ENCODE measurements at places on chromosomes 12 and 14.

DNA sequence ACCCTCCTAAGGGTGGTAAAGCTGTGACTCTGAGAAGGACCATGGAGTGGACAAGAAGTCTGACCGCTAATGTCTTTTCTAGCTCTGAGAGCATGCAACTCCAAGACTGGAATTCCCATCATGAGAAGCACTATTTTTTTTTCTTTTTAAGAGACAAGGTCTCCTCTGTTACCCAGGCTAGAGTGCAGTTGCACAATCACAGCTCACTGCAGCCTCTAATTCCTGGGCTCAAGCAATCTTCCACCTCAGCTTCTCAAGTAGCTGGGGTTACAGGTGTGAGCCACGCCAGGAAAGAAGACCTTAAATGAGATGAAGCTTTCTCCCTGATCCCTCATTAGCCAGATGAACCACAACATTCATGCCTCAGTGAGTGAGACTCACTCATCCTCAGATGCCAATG lies 19.2 kb downstream of the VDR start:
- no peak for DNase-seq

- DNase-seq = no peak
Observed at GRCh38 chr14:89186856-89187376, 230.1 kb downstream of the FOXN3 start.

- no peak for DNase-seq
Observed at GRCh38 chr12:9027161-9028059, 38.1 kb downstream of the KLRG1 start.

GRCh38 chr14:20512177-20512905 lies 7.0 kb downstream of the RNASE10 start:
- no peak for DNase-seq

DNA sequence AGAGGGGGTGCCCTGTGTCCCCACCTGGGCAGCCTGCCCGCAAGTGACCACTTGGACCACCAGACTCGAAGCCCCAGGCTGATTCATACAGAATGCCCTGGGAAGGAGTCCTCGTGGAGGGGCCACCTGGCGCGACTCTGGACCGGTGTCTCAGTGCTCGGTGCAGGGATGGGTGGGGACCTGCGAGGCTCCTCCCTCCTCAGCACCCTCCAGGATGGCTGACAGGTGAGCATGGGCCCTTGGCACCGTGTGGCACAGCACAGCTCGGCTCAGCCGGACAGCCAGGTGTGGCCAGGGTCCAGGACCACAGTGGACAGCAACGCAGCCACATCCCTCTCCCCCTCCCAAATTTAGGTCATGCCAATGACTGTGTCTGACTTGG lies 44.5 kb downstream of the CCNK start:
- DNase-seq = no peak

DNA sequence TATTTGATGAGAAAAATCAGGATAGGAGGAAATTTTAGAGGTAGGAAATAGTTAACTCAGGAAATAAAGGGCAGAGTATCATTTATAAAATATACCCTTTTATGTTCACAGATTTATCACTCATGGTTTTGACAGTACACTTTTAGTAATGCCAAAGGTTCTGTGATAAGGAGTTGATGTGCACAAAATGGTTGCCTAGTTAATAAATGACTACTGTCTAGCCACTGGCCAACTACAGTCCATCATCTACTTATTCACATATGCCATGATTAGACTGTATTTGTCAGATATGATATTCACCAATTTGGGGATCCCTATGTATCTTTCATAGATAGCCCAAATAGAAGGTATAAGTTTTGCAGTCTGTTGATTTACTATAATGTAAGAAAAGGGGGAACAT lies 19.2 kb upstream of the GXYLT1 start:
- DNase-seq = no peak

- no peak for DNase-seq
Observed at GRCh38 chr12:64180951-64181350, 41.1 kb downstream of the KICS2 start.

DNA sequence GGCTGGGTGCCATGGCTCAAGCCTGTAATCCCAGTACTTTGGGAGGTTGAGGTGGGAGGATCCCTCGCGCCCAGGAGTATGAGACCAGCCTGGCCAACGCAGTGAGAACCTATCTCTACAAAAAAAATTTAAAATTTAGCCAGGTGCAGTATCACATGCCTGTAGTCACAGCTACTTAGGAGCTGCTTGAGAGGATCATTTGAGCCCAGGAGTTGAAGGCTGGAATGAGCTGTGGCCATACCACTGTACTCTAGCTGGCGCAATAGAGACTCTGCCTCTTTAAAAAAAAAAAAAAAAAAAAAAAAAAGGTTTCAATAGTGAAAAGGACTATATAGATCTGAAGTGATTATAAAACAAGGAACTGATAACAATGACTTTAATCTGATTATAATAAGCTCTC lies 13.5 kb downstream of the PSMA3 start:
- DNase-seq = no peak

DNA sequence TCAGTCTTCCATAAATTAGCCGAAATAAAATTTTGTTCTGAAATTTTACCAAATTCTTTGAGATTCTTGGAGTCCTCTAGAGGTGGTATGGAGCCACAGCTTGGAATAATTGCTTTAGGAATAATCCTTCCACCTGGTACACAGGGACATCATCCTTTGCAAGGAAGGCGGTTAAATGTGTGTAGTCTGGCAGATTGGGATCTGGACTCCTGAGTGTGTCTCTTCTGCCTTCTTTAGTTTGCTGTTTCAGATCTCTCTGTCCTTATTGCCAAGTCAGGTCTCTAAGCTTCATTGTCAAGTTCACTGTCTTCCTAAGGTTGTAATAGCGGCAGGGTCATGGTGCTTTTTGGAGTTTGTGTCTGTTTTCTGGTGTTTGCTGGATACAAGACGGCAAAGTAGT lies 393.9 kb upstream of the RGS6 start:
- DNase-seq = no peak

DNA sequence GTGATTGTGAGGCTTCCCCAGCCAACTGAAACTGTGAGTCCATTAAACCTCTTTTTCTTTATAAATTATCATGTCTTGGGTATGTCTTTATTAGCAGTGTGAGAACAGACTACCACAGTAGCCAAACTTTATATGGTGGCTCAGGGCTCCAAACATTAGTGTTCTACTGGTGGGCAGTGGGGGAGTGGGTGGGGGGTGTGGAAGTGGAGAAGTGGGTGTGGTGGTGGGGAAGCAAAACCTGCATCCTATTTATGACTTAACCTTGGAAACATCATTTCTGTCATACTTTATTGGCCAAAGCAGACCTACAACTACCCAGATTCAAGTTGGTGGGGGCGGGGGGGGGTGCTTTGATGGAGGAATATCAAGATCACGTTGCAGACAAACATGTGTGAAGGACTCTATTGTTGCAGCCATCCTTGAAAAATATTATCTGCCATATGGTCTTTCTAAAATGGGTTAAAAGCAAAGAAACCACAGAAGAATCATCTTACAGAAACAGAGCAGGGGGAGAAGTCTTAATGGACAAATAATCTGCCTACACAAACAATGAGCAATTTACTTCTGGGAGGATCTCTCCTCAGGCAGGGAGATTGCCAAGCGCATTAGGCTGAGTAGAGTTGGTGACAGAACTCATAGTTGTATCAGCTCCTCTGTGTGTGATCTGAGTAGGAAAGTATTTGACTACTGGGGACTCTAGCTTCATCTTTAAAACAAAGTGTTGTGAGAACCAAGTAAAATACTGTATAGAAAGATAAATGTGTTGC lies 1.4 kb upstream of the PWP1 start:
- DNase-seq = no peak

- DNase-seq = peak; percentile 73
Observed at GRCh38 chr14:93544212-93544611, 113.5 kb downstream of the UNC79 start.

- DNase-seq = no peak
Observed at GRCh38 chr14:102908766-102909455, 13.6 kb upstream of the AMN start.

- DNase-seq = no peak
Observed at GRCh38 chr12:62808166-62808879, 126.6 kb downstream of the PPM1H start.

DNA sequence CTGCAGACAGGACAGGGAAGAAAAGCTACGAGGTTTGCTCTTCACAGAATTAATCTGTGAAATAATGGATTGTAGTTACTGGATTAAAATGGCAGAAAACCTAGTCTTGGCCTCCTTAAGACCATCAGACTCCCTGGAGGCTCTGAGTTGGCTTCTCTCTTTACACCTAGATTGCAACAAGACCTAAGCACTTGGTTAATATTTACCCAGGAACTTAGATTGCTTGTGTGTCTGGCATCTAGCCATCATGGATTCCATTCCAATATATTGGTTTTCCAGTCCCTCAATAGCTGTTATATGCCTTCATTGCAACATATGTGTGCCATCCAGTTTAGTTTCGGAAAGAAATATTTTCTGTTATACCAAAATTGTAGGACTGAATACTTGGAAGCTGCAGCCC lies 1.9 kb upstream of the GTF2A1 start:
- DNase-seq = no peak

GRCh38 chr12:68264857-68265256 lies 11.5 kb upstream of the IL22 start:
- no peak for DNase-seq

GRCh38 chr12:53160000-53160399 lies 20.5 kb upstream of the ZNF740 start:
- DNase-seq = no peak

DNA sequence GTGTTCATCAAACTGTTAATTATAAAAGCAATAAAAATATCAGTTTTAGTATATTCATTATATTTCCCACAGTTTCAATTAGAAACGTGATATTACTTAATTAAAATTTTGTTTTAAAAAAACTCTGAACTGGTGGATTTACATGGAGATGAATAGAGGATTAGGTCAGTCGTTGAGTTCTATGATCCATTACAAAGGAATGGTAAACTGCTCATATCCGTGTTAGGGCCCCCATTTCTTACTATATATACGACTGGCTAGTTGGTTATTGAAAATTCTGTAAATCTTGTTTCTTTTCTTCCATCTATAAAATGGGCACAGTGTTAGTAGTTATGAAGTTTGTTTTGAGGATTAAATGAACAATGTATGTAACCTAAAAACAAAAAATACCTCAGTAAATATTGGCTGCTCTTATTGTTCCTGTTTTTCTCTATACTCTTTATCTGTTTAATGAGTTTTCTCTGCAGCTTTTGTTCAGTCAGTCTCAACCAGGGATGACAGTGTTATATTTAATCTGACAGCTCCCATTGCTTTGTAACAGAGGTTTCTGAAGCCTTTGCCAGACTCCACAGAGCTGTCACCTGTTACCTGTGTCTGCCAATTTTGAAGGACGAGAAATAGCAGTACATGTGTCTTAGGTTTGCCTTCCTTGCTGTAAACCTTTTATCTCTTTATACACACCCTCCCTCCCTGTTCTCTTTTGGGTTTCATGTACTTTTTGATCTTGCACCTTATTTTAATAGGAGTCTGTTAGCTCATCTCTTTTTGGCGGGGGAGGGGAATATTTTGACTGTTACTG lies 41.5 kb downstream of the FRS2 start:
- DNase-seq = no peak

- no peak for DNase-seq
Observed at GRCh38 chr14:65277580-65278270, 134.8 kb upstream of the FUT8 start.

DNA sequence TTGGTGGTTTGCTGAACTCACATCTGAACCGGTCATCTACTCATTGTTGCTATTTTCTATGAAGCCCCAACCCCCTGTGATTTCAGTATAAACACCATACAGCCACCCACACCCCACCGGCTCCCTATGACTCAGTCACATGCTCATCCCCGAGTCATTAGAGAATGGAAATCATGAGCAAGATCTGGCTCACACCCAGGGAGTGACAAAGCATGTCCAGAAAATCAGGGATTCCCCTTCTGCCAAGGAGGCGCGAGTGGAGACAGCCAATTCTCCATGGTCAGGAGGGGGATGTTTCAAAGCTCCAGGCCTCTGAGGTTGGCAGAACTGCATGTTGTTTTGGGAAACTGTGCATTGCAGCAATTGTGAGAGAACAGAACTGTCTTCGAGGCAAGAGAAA lies 657.5 kb upstream of the TBX3 start:
- DNase-seq = no peak

GRCh38 chr12:12788675-12789368 lies 3.4 kb downstream of the APOLD1 start:
- DNase-seq = peak; percentile 67

Measured in SK-N-MC (cell line).